Inflammatory macrophage treated with lipopolysaccharide for 4 hours (primary cell): ENCODE measurements at places on chromosomes 3 and 15.

DNA sequence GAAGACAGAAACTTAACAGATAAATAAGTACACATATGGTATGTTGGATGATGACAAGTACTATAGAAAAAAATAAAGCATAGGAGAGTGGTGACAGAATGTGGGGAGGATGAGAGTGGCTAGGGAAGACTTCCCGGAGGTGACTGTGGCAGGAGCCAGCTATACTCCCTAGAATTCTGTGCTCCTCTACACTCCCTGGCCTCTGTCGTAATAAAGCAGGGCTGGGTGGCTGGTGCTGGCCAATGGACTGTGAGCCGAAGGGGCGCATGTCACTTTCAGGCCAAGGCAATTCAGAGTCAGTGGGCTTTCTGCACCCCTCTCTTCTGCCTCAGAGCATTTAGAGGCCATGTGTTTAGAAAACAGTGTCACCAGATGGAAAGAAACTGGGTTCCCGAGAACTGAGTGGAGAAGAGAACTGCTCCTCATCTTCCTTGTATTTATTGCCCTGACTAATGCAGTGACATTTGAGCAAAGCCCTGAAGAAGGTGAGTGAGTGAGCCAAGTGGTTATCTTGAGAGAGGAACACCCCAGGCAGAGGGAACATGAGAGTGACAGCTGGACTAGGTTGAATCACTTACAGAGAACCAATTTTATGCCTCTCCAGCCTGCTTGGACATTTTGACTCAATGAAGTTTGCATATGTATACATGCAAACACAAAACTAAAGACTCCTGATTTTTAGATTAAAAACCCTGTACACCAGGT is 5.2 kb upstream of the VPS8 start:
- no peak for DNase-seq

GRCh38 chr3:180066598-180066997 is 29.9 kb upstream of the PEX5L start:
- no peak for DNase-seq

DNA sequence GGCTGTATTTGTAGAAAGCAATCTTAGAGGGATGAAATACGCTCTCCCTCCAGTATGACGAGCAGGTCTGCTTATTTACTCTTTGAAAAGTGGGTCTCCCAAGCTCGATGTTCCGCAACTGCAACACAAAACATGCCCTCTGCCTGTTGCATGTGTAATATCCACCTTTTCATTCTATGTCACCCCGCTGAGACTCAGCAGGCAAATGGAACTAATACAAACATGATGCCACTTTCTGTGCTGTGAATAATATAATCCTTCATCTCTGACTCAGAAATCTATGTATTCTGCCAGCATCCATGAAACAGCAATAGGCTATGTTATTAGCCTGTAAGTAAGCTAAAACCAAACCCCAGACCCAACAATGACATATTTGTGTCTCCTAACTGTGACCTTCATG is 200.8 kb upstream of the TMCO5A start:
- no peak for DNase-seq

GRCh38 chr3:131109156-131109555 is 82.5 kb downstream of the NEK11 start:
- no peak for DNase-seq

DNA sequence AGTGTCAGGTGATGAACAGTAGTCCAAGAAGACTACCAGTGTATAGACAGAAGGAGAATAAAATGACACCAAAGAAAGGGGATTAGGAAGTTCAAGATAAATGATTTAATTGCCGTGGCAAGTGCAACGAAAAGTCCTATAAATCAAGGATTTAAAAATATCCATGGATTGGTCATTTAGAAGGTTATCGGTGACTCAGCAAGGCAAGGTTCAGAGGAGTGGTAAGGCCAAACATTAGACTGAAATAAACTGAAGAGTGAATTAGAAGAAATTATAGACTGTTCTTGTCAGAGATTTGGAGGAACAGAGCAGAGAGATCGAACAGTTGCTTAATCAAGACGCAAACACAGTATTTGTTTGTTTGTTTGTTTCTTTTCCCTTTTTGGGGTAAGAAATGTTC is 211.9 kb upstream of the KCNMB2 start:
- DNase-seq, result no peak
